ENCODE measurements at places on chromosomes 7 and 10.

DNA sequence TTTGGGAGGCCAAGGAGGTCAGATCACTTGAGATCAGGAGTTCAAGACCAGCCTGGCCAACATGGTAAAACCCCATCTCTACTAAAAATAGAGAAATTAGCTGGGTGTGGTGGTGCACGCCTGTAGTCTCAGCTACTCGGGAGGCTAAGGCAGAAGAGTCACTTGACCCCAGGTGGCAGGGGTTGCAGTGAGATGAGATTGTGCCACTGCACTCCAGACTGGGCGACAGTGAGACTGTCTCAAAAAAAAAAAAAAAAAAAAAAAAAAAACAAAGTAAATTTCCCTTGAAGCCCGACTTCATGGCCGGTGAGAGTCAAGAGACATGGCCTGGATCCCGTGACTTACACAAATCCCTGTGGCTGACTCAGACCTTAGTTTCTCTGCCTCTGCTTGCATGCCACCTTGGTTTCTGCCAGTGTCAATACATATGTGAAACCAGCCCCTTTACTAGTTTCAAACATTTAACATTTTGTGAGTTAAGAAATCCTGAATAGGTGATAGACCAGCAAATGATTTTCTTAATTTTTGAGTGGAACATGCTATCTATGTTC is 62.8 kb downstream of the ZEB1 start:
- DNase-seq: no peak

DNA sequence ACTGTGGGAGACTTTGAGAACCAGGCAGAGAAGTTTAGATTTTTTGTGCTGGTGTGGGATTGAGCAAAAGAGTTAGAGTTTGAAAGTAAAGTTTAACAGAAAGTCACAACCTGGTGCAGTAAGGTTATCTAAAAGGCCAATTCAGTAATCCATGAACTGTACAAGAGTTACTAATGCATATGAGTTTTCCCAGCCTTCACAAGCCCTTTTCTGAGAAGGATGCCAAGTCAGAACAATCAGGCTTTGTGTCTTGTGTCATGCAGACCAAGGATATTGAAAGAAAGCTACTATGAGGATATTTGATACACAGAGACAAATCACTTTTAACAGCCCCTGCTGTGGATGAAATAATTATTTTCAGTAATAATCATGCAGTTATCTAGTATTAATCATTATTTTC is 68.8 kb upstream of the MYO3A start:
- DNase-seq: no peak

DNA sequence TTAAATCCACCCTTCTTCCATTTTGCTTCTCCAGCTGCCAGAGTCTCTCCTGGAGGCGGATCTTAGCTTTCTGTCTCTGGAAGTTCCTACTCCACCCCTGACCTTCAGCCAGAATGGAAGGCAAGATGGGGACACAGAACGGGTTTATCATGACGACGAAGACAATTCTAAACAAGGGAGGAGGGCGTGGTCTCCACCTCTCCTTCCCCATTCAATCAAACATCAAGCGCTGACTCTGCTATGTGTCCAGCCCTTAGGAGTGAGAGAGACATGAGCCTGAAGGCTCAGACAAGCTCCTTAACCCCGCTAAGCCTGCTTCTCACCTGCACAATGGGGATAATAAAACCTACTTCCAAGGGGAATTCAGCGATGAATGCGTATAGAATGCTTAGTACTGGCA is 3.1 kb downstream of the CYP17A1 start:
- no peak for DNase-seq

DNA sequence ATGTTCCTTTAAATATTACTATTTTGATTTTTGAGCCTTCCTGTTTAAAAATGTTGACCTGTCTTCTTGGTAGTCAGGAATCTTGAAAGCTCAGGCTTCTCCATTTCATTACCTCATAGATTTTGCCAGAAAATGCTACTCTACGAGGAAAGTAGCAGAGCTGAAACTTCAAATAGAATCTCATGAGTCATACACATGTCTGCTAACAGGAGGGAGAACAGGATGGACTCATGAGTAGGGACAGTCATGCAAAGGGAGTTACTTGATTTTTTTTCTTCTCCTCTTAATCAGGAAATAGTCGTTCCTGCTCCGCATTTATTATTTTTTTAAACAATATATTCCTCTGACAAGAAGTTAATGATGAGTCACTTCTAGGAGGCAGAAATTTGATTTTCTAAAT is 37.0 kb upstream of the MINDY3 start:
- DNase-seq: no peak

DNA sequence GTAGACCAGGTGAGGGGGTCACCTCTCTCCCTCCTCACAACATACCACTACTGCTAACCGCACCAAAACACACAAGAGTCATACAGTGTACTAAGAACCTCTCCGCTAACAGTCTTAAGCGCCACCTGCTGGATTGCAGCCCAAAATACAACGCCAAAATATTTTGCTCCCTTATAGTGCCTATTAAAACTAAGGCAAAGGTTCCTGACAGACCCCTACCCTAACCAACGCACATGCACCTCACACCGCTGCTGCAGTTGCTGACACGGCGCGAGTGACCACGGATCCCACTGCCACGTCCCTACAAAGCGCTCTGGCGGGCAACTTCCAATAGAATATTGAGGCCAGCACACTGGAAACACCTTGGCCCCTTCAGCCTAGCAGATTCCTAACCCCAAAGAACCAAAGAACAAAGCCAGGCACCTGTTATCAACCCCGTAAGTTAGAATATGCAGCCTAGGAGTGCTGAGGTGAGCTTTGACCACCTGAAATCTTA is 563.6 kb upstream of the SEMA3D start:
- no peak for DNase-seq

DNA sequence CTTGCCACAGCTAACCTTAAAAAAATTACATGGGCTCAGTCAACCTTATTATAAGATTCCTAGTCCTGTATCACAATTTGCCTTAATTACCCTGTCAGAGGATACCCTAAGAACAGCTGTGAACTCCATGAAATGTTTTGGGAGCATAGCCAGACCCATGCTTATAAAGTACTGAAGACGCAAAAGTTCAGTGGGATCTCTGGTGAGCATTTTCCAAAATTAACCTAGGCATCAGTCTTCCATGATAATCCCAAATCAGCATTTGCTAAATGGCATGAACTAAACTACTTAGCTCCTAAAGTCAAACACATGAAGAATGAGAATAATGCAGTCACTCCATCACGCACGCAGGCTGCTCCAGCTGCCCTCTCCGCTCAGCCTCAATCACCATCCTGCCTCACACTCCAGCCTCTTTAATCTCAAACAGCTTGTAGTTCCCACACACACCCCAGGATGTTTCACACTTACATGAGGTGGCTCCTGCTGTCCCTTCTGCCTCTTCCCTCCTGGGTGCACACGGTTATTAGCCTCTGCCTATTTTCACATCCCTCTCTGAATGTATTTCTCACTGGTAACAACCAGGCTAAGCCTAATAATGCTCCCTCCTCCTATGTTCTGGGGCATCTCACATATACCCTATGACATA is 15.3 kb downstream of the IGF2BP3 start:
- no peak for DNase-seq

DNA sequence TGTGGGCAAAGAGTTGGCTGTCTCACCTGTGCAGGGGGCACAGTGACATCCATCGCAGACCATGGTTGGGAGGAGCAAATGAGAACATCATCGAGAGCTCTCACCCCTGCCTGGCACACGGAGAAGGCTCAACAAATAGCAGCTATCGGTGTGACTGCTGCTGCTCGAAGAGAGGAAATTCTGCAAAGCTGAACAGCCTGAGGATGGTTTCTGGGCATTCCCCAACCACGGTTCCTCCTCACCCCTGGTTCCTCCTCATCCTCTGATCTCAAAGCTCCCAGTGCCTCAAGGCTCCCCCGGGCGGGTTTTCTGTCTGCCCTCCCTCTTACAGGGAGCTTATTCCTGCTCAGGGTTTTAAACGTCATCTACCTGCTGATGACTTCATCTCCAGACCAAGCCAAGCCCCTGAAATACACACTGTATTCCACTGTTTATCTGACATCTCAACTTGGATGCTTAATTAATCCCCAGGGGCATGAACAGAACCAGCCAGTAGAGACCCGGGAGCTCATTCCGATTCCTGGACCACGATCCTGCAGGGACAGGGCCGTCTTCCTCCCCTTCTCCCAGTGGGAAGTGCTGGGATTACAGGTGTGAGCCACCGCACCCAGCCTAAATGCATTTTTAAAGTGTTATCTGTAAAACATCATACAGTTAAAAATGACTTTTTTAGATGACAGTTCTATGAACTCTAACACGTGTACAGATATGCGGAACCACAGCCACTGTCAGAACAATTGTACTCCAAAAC is 19.5 kb upstream of the NOM1 start:
- peak; percentile 38 for DNase-seq

DNA sequence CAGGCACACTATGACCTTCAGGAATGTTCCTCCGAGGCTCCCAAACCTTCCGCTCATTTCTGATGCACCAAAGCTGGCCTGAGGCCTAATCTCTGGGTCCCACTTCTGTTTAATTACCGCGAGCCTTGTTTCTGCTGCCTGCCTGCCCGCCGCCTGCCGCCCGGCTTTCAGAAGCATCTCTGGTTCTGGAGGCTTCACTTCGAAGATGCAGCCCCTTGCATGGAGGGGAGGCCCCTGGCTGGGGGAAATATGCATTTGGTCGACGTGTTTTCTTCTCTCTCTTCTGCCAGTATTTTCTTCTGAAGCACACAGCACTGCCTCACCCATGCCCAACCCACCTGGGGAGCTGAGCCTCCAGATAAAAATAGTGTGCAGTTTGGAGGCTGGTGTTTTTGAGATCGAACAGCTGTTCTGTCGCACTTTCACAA is 166.9 kb downstream of the PAXIP1 start:
- no peak for DNase-seq

- no peak for DNase-seq
Observed at GRCh38 chr10:125812128-125812750, 10.8 kb downstream of the UROS start.

GRCh38 chr10:88042160-88043100 is 179.0 kb downstream of the PTEN start:
- no peak for DNase-seq

DNA sequence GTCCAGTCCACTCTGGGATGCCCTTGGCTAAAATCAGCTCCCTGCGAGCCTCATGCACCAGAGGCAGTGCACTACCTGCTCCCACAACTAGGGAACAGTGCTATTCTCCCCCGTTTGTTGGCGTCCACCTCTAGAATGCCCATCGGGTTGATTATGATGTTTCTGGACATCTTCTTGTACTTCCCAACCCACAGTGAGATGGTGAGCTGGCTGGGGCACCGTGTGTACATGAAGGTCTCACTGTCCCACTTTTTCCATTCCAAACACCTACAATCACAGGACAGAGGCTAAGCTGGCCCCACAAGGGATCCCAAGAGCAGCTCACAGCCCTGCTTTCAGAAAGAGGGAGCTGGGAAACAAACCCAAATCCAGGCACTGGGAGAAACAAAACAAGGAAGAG is 126.2 kb upstream of the ZNF92 start:
- DNase-seq: no peak

GRCh38 chr10:4069491-4069890 is 284.5 kb upstream of the KLF6 start:
- no peak for DNase-seq

Data from CD4-positive, alpha-beta T cell treated with Interleukin-17A for 1 hour (primary cell).